ENCODE measurements at places on chromosomes 2 and 18.

- no peak for DNase-seq
Observed at GRCh38 chr2:236628981-236629605, 59.5 kb downstream of the ACKR3 start.

DNA sequence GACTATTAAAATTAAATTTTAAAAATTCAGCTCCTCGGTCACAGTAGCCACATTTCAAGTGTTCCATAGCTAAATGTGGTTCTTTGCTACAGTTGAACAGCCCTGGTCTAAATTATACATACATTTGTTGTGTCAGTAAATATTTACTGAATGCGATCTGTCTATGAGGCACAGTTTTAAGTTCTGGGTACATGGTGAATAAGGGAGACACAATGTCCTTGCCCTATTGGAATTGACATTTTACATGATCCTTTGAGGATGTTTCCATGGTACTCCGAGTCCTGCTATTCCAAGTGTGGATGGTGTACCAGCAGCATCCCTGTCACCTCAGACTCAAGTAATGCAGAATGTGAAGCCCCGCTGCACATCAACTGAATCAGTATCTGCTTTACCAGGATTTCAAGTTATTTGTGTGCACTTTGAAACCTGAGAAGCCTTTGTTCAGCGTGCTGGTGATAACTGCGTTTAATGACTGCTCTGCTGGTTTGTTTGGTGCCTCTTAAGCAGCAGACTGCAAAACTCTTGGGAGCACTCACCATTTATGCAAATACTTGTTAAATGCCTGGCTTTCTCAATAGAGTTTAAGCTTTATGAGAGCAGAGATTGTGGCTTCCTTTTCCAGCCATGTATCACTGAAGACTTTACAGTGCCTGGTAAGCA is 1.5 kb downstream of the GALNT1 start:
- no peak for DNase-seq

- no peak for DNase-seq
Observed at GRCh38 chr2:139045524-139045923, 265.3 kb upstream of the NXPH2 start.

GRCh38 chr18:49961271-49961670 is 147.9 kb upstream of the ACAA2 start:
- no peak for DNase-seq

GRCh38 chr2:1701020-1701419 is 43.3 kb downstream of the PXDN start:
- no peak for DNase-seq

- no peak for DNase-seq
Observed at GRCh38 chr18:56152551-56153310, 485.7 kb downstream of the TXNL1 start.

DNA sequence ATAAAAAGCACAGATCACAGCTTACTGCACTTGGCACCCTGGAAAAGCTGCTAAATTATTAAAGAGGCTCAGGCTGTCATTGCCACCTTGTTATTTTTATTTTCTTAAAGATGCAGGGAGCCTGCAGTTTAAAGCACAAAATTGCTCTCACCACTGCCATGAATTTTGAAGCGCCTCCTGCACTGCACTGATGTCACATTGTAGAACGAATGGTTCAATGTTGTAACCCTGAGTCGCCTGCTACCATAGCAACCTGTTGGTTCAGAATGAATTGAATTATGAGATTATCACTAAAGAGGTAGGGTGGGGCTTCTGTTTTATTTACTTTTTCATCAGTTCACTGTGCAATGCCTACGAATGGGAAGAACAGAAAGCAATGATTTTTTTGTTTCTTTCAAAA is 16.5 kb downstream of the SCG2 start:
- DNase-seq: no peak

DNA sequence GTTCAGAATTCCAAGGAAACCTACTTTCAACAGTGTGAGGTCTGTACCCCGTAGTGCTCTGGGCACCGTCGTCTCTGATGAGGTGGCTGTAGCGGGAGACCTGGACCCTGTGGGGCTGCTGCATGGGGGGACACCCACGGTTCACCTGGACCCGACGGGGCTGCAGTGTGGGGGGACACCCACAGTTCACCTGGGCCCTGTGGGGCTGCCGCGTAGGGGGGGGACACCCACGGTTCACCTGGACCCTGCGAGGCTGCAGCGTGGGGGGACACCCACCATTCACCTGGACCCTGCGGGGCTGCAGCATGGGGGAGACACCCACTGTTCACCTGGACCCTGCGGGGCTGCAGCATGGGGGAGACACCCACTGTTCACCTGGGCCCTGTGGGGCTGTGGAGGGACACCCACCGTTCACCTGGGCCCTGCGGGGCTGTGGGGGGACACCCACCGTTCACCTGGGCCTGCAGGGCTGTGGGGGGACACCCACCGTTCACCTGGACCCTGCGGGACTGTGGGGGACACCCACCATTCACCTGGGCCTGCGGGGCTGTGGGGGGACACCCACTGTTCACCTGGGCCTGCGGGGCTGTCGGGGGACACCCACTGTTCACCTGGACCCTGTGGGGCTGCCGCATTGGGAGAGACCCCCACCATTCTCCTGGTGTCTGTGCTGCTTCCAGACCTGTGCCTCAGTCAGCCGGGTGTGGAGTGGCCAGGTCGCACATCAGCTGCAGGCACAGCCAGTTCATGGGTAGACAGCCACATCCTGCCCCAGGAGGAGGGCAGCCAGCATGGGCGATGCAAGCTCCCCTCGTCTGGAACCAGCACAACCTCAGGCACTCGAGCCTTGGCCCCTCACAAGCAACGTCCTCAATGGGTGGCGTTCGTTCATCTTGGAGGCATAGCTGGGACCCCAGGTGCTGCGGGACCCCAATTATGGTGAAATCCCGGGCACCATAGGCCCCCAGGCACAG is 114.5 kb downstream of the TMEM18 start:
- DNase-seq: no peak

DNA sequence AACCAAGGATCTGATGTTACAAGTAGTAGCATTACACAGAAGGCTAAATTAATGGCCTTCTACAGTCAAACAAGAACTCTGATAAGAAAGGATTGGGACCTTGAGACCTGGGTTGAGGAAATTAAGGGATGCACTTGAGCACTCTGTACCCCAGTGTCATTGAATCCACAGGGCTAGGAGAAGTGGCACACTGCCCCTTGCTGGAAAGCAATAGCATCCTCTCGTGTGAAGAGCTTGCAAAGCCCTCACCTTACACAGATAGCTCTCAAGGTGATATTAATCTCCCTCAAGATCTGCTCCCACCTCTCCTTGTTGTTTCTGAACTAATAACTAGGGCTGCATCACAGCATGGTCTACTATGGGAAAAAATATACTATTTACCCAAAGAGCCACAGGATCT is 26.5 kb upstream of the CHST9 start:
- no peak for DNase-seq

GRCh38 chr18:59423259-59423658 is 64.2 kb upstream of the LMAN1 start:
- DNase-seq: no peak

GRCh38 chr2:6325616-6326015 is 540.1 kb downstream of the CMPK2 start:
- no peak for DNase-seq

All from spinal cord (tissue), 10 donors.